ENCODE measurements at places on chromosomes 11 and 22. TPM values are rescaled to one million over a fixed set of nuclear protein-coding genes. Genes with fewer than 3 reads are reported as not detected.

GRCh38 chr11:122976061-122976733, 5.4 kb downstream of the BSX start:
- no peak for DNase-seq

- DNase-seq, result peak; percentile 99
Observed at GRCh38 chr22:19984201-19984753, 32.3 kb downstream of the ARVCF start.

The SHISAL1 gene
- total RNA-seq, result 52.5 TPM

DNA sequence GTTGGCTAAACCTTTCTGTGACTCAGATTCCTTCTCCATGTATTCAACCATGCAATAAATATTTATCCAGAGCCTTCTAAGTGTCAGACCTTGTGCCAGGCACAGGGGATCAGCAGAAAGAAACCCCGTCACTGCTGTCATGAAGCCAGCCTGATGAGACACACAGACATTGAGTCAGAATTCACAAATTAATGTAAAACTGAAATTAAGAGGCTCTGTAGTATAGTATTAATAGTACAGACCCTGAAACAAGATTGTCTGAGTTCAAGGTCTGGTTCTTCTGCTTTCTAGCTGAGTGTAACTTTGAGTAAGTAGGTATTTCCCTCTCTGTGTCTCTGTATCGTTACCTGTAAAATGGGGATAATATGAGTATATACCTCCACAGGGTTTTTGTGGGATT, 46.9 kb downstream of the ME3 start:
- no peak for DNase-seq

DNA sequence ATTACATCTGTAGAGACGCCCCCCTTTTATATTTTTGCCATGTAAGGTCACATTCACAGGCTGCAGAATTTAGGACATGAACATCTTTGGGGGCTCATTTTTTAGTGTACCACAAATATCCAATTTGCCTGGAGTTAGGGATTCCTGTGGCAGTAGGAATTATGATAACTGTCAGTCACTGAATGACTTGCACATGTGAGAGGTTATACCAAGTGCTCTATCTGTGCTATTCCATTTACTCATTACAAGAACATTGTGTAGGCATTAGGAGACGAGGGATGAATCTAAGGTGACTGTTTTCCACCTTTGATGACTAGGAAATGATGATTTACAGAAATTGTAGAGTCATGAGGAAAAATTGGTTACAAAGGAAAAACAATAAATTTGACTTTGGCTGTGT, 79.3 kb downstream of the LIF start:
- DNase-seq, result no peak

DNA sequence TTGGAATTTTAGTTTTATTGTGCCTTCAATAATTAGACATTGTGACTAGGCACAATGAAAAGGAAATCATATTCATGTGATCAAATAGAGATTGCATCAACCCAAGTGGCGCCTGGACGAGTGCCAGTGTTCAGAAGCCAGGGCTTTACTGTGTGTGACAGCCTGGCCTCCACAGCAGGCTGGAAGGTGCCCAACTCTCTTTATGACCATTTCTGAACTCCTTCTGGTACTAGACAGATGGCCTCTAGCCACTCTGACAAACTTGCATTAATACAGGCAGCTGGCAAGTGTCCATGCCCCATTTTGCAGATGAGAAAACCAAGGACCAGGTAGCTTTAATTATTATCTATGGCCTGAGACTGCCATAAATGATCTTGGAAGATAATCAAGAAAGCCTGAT, 8.3 kb upstream of the POU2AF1 start:
- no peak for DNase-seq

- DNase-seq, result no peak
Observed at GRCh38 chr11:98835335-98835734, 185.4 kb upstream of the CNTN5 start.

The TREH gene
- not detected for total RNA-seq

- DNase-seq, result no peak
Observed at GRCh38 chr22:29022101-29022817, 39.4 kb downstream of the C22orf31 start.

- no peak for DNase-seq
Observed at GRCh38 chr11:95456714-95457491, 225.9 kb upstream of the SESN3 start.

- DNase-seq, result no peak
Observed at GRCh38 chr22:47090591-47091245, 328.3 kb downstream of the TBC1D22A start.

The SLC22A9 gene
- not detected for total RNA-seq

GRCh38 chr11:11444804-11445131, 91.7 kb upstream of the CSNK2A3 start:
- DNase-seq, result no peak

Data from osteoblast (primary cell).